Right lung (tissue), 10 donors: ENCODE measurements at places on chromosomes 7 and 10.

DNA sequence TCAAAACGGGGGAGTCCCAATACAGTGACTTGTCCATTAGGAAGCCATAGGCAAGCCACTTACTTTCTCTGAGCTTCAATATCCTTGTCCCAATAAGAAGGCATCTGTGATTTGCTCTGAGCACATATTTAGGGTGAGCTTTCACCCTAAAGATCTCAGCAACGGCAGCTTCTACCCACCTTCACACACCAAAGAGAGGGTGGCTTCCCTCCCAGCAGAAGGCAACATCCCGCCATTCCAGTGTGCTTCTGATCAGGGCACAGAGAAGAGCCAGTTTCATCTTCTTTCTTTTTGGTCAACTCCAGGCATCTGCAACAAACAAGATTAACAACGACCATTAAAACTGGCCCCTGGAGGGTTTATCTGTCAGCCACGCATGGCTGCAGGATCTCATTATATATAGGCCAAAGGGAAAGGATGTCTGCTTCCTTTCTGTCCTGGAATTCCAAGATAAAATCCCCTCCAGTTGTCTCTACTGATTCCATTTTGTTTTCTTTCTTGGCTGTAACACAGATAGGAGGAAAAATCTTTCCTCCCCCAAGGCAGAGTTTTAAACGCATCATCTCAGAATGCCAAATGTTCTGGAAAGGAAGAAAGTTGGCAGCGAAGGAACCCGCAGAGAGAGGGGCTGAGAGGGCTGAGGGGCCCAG, 491 bp upstream of the SH2D4B start:
- no peak for DNase-seq

GRCh38 chr7:25858525-25859411, 293.2 kb upstream of the NFE2L3 start:
- peak; percentile 12 for DNase-seq

DNA sequence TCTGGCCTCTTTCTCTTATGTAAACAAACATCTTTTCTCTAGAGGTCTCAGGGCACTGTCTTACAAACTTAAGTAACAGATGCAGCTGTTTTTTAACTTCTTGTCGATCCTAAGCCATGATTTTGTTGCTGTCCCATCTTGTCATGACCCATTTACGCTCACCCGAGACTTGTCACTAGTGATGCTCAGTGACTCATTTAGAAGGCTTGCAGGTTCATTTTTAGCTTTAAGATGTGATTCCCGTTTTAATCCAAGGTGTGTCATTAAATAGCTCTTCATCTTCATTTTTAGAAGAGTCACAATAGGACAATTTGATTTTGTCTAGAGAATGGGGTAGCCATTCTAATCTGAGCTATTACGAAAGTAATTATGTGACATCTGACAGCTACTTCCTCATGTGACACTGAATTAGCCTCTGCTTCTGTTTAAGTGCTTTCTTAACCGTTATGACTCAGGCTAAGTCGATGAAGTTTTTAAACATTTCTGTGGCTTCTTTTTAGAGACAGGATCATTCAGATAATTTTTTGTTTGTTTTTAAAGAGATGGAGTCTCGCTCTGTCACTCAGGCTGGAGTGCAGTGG, 42.7 kb downstream of the SPDYE5 start:
- peak; percentile 19 for DNase-seq

GRCh38 chr10:3471927-3472286, 299.3 kb upstream of the PITRM1 start:
- DNase-seq = no peak

DNA sequence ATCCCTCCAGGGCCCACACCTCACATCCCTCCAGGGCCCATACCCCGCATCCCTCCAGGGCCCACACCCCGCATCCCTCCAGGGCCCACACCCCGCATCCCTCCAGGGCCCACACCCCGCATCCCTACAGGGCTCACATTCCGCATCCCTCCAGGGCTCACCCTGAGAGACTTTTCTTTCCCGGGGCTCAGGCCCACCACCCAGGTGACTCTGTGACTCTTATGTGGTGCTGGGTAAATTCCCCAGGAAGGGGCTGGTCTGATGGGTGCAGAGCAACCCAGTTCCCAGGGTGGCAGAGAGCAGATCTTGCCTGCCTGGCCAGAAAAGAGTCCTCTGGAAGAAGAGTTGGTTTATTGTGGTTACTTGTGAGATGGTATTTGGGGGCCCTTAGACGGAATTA, 290.7 kb downstream of the TCERG1L start:
- DNase-seq = no peak

- DNase-seq = no peak
Measured at GRCh38 chr10:22515009-22515408, 169.7 kb downstream of the SPAG6 start.

DNA sequence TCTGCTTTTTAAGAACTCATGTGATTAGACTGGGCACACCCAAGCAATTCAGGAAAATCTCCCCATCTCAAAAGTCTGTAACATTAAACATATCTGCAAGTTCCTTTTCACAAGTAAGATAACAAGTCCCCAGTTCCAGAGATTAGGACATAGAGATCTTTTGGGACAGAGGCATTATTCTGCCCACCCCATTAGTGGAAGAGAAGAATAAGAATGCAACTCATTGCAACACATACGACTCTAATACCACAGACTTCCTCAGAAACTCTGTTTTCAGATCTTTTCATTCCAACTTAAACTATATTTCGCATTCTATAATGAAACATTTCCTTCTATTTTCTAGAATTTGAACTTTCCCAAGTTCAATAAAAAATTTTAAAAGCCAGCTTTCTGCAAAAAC, 137.7 kb downstream of the SEMA3C start:
- no peak for DNase-seq

- DNase-seq = no peak
Measured at GRCh38 chr7:151404216-151405011, 5.4 kb downstream of the WDR86 start.

DNA sequence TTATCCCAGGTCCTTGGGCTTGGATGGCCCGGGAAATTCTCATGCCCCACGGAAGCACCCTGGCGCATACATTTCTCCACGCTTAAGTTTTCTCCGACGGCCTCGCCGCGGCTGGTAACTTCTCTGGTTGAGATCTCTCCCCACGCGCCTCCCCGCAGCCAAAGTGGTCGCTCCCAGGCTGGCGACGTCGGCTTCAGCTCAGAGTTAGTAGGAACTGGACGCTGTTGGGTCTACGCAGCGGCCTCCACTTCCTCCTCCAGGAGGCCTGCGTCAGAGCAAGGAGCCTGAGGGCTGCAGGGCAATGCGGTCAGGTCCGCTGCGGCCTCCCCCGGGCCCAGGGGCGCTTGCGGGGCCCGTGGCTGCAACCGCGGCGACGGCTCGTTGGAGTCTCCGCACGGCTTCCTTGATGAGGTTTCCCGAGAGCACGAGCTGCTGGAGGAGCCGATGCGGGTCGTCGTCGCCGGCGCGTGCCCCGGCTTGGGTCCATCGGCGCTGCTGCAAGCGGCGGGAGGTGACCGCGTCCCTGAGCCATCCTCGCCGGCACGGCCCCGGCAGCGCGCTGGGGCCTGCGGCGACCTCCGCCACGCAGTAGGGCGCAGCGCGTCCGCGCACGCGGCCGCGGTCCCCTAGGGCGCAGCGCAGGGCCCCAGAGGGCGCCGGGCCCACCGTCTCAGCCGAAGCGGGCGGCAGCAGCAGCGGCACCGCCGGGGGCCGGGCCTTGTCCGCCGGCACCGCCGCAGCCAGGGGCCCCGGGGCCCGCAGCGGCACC, 744 bp downstream of the FRAT2 start:
- DNase-seq = no peak

- DNase-seq = no peak
Measured at GRCh38 chr10:117000580-117000979, 4.4 kb downstream of the SHTN1 start.
